Stimulated activated CD8-positive, alpha-beta memory T cell treated with anti-CD3 and anti-CD28 coated beads, Interleukin-7, amount 100 ng/mL, for 48 hours (primary cell): ENCODE measurements at places on chromosomes 1 and 21.
A peak's percentile ranks its signal among the peaks of the same experiment; 100 is the strongest.

DNA sequence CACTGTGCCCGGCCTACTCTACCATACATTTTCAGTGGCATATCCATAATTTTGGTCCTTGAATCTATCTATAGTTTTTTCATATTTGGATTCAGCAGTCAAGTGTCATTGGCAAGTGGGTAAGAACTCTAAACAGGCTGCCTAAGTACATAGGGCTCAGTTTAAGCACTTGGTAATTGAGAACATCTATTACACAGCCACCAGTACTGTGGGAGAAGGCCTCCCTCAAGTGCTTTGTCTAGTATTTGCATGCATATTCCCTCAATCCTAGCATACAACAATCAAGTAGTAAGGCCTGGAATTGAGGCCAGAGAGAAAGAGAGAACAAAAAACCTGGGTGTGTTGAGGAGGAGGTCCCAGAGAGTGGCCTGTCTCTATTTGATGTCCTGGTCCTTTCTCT, 325.2 kb downstream of the USP25 start:
- no peak for DNase-seq

DNA sequence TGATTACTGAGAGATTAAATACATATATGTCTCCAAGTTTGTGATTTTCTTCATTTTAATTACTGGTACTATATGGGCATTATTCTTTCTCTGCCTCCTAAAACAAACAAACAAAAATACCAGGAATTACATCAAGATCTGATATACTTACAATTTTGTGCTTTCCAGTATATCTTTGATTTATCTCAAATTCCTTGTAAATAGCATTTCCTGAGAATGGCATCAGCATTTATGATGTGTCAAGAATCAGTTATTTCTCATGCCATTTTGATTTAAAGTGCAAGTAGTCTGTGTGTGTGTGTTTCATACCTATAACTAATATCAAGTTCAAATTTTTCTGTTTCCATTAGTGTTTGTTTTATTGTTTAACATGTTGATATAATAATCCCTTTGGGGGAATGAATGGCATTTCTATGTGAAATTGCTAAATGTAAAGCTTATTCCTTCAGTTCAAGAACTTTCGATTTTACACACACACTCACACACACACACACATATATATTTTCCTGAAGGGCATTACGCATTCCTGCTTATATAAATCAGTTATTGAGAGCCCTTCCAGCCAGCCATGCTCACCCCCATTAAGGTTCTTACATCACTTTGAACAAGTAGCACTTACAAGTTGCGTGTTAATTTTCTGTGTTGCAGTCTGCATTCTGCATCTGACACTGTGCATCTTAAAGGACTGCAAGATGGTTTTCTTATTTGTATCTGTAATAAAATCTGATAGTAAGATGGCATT, 102.7 kb downstream of the NEK7 start:
- DNase-seq, result no peak

- DNase-seq, result no peak
These were observed 219.8 kb downstream of the NEGR1 start for GRCh38 chr1:72062584-72062983.

- no peak for DNase-seq
These were observed 143.2 kb downstream of the PBX1 start for GRCh38 chr1:164702216-164702615.

GRCh38 chr1:37765916-37766664, 1.2 kb upstream of the EPHA10 start:
- DNase-seq, result no peak

DNA sequence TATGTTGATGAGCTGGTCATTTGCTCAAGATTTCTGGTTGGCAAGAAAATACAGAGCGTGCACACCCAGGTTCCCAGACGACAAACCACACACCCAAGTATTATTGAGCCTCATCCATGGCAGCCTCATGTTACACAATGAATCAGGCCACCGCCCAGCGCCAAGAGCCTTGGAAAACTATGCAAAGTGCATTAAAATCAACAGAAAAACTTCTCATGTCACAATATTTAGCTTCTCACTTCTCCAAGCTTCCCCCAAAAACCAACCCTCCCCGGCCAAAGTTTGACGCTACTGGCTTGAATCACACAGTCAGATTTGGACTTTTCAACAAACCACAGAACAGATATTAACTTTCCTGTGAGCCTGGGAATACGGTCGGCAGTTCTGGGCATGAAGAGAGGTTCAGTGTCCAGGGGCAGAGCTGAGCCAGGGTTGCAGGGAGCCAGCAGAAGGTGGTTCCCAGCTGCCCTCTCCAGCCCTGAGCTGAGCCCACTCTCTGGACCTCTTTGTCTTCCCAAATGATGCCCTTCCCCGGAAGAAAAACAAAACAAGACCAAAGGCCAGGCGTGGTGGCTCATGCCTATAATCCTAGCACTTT, 71.1 kb downstream of the SETD4 start:
- DNase-seq, result no peak

DNA sequence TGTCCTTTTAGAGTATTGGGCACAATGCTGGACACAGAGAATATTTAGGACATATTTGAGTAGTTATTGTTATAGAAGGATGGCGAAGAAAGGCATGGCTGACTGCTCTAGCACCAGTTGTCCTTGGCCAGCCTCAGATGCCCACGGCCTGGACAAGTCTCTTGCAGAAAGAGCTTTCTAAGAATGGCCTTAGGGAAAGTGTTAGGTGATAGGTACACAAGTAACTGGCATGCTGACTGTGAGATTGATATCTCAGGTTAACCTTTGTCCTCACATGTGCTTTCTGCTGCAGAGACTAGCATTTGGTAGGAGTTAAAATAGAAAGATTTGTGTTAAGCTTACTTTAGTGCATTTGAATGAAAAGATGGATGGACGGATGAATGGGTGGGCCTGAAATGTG, 10.1 kb downstream of the SFT2D2 start:
- DNase-seq, result no peak

DNA sequence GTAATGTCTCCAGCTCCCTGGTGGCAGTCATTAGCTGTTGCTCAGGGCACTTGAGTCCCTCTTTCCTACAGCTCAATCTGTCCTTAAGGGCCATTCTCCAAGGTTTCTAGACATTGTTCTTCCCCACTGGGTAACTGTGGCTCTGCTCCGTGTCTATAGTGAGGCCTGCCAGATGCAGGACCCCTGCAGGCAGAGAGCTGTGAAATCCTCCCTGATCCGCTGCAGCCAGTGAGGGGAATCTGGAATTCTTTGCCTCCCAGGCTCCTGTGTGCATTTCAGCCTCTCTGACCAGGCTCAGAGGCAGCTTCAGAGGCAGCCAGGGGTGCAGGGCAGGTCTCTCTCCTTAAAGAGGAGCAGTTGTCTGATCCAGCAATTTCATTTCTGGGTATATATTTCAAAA, 14.4 kb upstream of the IGSF21 start:
- no peak for DNase-seq

DNA sequence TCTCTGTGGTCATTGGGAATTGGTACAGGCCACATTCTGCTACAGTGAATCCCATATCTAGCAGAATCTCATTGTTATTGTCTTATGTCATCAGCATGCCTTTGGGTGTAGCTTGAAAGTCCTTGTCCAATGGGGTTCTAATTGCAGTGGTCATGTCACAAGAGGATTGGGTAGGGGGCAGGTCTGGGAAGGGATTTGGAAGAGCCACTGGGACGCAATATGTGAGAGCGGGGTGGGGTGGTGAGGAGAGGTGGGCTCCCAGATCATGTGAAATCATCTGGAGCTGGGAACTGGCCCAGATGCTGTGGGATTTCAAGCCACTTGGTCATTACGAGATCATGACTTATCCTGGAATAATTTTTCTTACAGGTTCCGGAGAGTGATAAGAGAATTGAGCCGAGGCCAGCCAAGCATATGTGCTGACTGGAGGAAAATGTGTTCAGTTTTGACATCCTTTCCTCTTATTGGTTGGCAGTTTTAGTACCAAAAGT, 16.3 kb downstream of the CNIH3 start:
- DNase-seq, result no peak

GRCh38 chr1:116769561-116769977, 15.3 kb downstream of the CD2 start:
- DNase-seq, result peak; percentile 73

DNA sequence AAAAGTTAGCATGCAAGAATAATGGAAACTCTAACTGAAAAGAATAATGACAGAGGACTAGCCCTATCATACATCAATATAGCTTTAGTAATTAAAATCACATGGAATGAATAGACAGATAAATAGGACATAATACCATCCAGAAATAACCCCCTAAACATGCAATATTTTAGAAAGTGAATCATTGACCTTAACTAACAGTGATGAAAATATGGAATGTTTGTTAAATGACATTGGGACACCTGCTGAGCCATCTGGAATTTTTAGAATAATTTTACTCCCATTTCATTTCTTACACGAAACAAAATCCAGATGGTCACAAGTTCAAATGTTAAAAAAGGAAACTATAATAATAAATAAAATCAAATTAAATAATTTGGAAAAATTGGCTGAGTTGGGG, 53.1 kb upstream of the FMO3 start:
- DNase-seq, result no peak

- no peak for DNase-seq
These were observed 5.4 kb downstream of the TRIM62 start for GRCh38 chr1:33176362-33176850.

DNA sequence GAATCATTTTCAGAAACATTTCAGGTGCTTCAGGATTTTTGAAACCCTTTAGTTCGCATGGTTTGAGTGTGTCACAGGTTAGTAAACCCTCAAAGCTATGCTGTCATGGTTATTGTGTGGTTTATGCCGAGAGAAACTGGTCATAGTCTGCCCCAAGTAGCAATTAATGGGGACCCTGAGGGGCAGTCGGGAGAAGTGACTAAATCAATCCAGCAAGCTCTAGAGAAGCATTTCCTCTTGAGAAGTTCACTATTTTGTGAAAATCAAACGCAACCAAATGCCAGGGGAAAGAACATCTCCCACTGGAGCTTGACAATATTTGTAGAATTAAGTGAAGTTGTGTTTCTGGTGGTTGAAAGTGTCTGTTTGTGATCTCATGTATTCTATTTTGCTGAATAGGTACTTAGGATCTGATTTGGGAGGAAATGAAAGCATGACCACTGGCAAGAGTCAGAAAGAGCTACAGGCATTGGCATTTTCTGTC, 63.0 kb upstream of the BACH1 start:
- peak; percentile 11 for DNase-seq

DNA sequence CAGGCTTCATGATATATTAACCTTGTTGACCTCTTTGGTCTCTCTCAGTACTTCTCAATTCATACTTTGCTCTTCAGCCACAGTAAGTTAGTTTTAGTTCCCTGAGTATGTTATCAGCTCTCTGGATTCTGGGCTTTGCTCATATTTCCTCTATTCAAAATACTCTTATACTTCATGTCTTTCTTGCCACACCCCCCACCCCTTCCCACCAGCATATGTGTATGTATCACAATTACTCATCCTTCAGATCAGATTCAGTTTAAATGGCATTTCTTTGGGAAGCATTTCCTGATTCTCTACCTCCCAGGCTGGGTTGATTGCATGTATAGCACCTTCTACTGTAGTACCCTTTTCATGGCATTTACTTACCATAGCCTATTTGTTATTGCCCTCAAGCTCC, 28.3 kb downstream of the SLC30A7 start:
- DNase-seq, result no peak

GRCh38 chr1:9073143-9073542, 3.7 kb upstream of the SLC2A5 start:
- no peak for DNase-seq

DNA sequence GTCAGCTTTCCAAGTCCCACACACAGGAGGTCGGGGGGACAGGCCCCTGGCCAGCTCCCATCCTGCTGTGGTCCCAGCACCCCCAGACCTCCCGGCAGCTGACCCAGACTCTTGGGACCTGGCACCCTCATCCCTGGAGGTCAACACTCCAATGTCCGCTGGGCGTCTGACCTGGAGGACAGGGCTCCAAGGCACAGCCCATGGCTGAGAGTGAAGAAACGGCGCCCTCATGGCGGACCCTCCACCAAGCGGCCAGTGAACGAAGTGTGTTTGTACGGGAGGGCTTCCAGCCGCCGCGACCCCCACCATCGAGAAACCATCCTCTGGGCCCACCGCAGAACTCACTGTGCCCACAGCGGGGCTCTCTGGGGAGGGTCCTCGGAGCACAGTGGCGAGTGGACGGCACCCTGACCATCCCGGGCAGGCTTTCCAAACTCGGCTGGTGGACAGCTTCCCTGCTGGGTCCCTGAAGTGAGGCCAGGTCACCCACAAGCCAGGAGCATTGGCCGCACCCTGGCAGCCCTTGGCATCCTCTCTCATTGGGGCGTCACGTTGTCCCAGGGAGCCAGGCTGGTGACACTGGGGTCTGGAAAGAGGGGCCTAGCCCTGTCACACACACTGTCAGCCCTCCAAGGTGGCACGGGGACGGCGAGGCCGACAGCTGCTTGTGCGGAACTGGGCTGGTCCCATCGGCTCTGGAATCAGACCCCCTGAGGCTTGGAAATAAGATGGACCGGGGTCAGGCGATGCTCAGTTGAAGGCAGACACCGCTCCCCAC, 47.8 kb upstream of the COL6A2 start:
- DNase-seq, result no peak

- no peak for DNase-seq
These were observed 160.6 kb upstream of the EDN2 start for GRCh38 chr1:41645062-41645461.

DNA sequence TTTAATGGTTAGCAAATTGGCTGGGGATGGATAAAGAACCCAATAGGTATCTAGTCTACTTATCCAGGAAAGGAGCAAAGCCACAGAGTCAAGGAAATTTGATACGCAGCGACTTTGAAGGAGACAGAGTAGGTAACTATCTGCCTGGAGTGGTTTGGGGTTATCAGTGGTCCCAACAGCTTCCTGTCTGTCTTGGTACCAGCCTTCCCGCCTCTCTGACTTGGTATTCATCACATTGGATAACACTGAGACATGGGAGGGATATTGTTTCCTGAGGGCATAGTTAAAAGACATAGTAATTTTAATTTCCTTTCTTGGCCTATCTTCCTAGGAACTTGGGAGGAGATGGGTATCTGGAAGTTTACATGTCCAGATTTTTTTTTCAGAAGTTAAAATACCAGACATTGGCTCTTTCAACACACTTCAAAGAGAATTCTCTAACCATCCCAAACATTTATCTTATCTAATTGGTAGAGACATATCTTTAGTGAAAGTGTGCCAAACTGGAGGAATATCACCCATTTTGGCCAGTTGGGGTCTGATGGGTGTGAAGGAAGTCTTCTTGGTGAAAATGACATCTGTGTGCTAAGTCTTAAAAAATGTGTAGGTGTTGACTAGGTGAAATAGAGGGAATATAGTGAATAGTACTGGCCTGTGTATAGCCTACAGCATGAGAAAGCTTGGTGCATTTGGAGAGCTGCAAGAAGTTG, 65.0 kb downstream of the RGS5 start:
- DNase-seq, result no peak

DNA sequence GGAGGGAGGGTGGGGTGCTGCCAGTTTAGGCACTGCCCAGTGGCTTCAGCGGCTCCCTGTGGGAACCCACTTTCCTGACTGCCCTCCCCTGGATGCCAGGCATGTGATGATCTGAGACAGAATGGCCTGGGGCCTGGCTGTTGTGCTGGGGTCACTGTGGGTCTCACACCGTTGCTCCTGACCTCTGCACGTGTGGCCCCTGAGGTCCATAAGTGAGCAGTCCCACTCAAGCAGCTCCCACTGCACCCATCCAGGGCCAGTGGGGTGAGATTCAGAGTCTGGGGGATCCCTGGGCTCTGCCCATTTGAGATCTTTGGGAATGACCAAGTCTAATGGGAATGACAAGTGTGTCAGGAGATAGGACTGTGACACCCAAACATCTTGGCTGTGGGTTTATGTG, 18.0 kb downstream of the PODN start:
- no peak for DNase-seq

GRCh38 chr1:178485541-178485981, 11.2 kb downstream of the CLEC20A start:
- no peak for DNase-seq

- DNase-seq, result no peak
These were observed 2.9 kb downstream of the ZBTB37 start for GRCh38 chr1:173871091-173871490.

GRCh38 chr1:115165776-115166175, 76.5 kb upstream of the TSPAN2 start:
- no peak for DNase-seq
